ENCODE measurements at places on chromosomes 13 and 19.
A peak's percentile ranks its signal among the peaks of the same experiment; 100 is the strongest.

DNA sequence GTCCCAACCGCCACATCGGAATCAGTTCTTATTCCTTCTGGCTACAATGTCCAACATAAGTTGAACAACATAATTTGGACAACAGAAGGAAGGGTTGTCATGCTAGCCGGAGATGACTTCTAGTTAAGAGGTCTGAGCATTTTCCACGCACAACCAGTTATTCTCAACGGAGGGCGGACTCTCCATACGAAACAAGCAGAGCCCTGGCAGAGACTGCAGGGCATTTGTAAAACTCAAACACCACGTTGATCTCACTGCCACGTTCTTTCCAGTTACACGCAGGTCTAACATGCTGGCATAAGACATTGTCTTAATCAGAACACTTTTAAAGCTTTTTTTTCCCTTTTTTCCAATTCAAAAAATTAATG lies 38.3 kb upstream of the DCUN1D2 start:
- no peak for DNase-seq

- peak; percentile 3 for DNase-seq
Observed at GRCh38 chr13:98279473-98280175, 102.6 kb upstream of the RNF113B start.

DNA sequence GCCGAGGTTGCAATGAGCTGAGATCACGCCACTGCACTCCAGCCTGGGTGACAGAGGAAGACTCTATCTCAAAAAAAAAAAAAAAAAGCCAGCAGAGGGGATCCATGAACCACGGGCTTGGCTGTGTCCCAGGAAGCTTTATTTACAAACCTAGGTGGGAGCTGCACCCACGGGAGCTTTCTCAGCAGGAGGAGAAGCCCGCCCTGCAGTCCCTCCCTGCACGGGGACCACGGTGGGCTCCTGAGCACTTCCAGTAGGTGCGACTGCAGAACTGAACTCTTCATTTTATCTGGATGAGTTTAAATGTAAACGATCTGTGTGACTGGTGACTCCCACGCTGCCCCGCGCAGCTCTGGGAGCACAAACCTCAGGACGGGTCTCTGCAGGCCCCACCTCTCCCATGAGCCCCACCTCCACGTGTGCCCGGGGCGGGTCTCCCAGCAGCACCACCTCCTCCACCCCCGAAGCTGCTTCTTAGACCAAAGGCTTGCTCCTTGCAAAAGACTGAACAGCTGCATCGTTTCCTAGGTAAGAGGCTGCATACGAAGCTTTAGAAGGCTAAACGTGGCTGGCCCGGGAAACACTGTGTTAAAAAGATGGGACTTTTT lies 66.4 kb downstream of the SPACA7 start:
- no peak for DNase-seq

GRCh38 chr19:30208436-30209060 lies 163.6 kb upstream of the ZNF536 start:
- no peak for DNase-seq

- no peak for DNase-seq
Observed at GRCh38 chr13:30135868-30136267, 171.5 kb downstream of the KATNAL1 start.

DNA sequence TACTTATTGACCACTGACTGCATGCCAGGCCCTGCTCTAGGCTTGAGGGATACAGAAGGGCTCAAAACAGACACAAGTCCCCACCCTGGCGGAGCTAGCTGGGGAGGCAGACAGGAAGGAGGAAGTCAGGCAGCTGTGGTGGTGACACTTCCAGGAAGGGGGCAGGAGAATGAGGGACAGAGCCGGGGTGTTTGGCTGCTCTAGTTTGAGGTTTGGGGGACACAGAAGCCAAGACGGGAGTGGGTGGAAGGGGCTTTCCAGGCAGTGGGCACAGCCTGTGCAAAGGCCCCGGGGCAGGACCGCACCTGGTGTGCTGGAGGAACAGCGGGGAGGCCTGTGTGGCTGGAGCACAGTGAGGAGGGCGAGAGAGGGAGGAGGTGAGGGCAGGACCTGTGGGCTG lies 4.0 kb downstream of the MRPL54 start:
- DNase-seq: no peak

All from CD4-positive, alpha-beta T cell (primary cell).